Activated CD8-positive, alpha-beta memory T cell treated with anti-CD3 and anti-CD28 coated beads for 1 hour (primary cell): ENCODE measurements at places on chromosomes 3 and 15.

DNA sequence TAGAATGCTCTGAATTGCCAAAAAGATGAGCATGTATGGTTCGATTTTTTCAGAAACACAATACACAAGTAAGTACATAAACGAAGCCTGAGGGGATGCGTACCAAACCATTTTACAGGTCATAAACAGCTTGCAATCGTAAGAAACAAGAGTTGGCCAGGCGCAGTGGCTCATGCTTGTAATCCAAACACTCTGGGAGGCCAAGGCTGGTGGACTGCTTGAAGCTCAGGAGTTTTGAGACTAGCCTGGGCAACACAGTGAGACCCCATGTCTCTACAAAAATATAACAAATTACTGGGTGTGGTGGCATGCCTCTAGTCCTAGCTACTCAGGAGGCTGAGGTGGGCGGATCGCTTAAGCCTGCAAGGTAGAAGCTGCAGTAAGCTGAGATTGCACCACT lies 13.4 kb downstream of the TRA2B start:
- no peak for DNase-seq

- DNase-seq, result no peak
These were observed 16.9 kb upstream of the FAM81A start for GRCh38 chr15:59420986-59421618.

GRCh38 chr3:48013288-48013980 lies 2.8 kb downstream of the MAP4 start:
- no peak for DNase-seq

GRCh38 chr3:191388823-191389222 lies 58.5 kb upstream of the UTS2B start:
- no peak for DNase-seq

DNA sequence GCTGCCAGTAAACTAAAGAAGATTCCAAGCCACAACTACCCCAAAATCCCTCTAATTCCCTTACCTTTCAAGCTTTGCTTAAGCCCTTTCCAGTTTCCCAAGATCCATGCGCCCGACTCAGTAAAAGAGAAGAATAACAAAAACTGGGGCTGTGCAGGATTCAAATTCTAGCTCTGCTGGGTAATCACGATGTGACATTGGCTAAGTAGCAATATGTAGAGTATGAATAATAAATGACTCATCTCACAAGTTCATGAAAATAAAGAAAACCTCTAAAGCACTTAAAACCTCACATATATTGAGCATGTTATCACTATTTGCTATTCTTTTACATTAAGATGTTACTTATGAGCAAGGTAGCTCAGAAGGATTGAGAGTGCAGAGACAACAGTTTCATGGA lies 522.2 kb upstream of the ZNF717 start:
- no peak for DNase-seq

GRCh38 chr3:124812291-124813265 lies 74.6 kb downstream of the ITGB5 start:
- DNase-seq, result no peak

GRCh38 chr3:130557336-130558035 lies 40.5 kb downstream of the COL6A6 start:
- no peak for DNase-seq

- DNase-seq, result no peak
These were observed 26.7 kb downstream of the SSUH2 start for GRCh38 chr3:8617921-8618320.

DNA sequence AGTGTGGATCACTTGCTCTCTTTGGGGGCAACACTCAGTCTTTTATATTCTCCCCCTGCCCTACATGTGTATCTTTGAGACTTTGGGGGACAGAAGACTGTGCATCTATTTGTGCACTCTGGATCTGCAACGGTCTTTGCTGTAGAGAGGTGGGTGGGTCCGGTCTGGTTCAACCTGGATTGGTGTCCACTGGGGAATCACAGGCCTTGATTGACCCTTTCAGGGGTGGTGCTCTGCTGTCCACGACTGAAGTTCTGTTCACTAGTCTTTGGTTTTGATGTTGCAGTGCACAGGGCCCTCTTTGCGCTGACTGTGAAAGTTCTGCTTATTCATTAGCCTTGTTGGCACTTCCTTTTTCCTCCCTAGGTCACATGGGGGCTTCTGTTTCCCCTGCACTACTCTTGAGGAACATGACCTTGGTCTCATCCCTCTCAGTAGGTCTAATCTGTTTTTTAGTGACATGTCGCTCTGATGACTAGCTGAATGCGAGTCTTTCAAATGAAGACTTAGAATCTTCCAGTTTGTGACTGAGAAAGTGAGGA lies 284.2 kb downstream of the SV2B start:
- no peak for DNase-seq

DNA sequence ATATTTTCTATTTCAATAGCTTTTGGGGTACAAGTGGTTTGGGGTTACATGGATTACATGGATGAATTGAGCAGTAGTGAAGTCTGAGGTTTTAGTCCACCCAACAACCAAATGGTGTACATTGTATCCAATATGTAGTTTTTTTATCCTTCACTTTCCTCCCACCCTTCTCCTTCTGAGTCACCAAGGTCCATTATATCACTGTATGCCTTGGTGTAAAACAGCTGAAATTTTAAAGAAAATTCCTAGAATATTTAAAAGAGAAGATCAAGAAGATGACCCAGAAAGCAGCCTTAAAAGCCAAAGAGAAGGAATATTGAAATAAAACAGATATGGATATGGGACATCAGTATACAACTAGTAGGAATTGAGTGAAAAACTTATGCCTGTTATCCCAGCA lies 204.2 kb upstream of the COL8A1 start:
- no peak for DNase-seq
